ENCODE measurements at places on chromosomes 12 and 14.

DNA sequence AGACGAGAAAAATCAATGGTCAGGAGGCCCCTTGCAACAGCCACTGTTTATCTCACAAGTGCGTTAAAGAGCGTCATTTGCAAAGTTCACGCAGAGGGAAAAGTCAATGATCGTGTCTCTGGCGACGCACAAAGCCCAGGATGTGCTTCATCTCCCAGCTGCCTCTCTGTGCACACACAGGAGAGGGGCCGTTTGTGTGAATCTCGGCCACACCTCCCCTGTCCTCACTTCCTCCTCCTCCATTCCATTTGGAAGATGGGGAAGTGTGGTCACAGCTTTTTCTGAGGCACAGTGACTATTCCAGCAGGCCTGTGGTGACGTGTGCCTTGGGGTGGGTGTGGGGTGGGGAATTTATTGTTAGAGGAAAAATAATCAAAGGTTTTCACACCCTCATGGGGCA is 90.4 kb downstream of the RBM19 start:
- DNase-seq: no peak

GRCh38 chr14:95511687-95512086 is 4.8 kb downstream of the SYNE3 start:
- no peak for DNase-seq

DNA sequence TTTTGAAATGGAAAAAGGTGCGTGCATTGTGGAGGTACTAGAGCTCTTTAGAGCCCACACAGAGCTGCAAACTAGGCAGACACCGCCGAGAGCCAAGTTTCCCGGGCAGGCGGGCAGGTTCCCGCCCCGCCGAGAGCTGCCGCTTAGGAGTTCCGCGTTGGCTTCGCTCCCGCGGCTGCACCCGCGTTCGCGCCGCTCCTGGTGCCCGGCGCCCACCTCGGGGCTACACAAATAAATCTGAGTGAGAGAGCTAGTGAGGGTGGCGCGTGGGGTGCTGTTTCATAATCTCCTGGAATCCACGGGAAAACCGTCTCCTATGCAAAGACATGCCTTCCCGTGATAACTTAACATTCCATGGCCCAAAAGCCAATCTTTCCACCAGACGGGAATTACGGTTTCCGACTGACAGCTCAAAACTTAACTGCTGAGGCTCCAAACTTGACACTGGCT is 645 bp downstream of the KITLG start:
- peak; percentile 55 for DNase-seq

GRCh38 chr12:89782807-89783206 is 74.2 kb upstream of the ATP2B1 start:
- no peak for DNase-seq

- DNase-seq: no peak
Measured at GRCh38 chr14:59507752-59508103, 23.4 kb downstream of the JKAMP start.

GRCh38 chr12:121610239-121611149 is 15.8 kb upstream of the ORAI1 start:
- DNase-seq: no peak

DNA sequence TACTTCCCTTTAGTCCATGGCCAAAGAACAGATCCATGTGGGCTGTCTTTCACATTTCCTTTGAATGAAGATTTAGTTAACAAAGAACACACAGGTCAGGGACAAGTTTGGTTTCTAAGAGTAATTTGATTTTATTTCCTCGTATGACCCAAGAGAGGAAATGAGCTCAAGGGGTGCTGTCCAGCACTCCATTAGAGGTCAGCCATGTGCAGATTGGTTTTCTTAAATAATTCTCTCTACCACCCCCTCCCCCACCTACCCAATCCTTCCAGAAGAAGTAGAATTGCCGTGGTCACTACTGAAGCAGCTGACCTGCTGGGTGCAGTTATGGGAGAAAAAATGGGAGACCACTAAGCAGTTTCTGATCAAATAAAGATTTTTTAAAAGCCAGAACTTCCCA is 13.9 kb upstream of the OAS1 start:
- no peak for DNase-seq

GRCh38 chr12:12682284-12682683 is 13.7 kb downstream of the GPR19 start:
- no peak for DNase-seq

GRCh38 chr12:25715102-25715501 is 162.0 kb upstream of the LMNTD1 start:
- DNase-seq: no peak

GRCh38 chr12:78612190-78612589 is 252.4 kb upstream of the SYT1 start:
- DNase-seq: no peak

DNA sequence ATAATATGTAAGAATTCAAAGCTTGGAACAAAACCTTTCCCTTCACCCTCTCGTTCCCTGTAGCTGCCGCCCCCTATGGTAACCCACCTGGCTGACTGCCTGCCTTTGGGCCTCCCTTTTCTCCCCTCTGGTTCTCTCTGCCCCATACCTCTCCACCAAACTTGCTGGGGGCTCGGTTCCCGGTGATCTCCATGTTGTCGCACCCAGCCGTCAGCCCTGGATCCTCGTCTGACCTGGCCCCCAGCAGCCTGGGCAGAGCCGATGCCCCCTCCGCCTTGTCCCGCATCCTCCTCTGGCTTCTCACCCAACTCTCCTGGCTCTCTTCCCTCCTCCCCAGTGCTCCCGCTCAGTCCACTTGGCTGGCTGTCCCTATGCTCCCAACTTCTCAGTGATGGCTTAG is 4.5 kb downstream of the CYP46A1 start:
- no peak for DNase-seq

DNA sequence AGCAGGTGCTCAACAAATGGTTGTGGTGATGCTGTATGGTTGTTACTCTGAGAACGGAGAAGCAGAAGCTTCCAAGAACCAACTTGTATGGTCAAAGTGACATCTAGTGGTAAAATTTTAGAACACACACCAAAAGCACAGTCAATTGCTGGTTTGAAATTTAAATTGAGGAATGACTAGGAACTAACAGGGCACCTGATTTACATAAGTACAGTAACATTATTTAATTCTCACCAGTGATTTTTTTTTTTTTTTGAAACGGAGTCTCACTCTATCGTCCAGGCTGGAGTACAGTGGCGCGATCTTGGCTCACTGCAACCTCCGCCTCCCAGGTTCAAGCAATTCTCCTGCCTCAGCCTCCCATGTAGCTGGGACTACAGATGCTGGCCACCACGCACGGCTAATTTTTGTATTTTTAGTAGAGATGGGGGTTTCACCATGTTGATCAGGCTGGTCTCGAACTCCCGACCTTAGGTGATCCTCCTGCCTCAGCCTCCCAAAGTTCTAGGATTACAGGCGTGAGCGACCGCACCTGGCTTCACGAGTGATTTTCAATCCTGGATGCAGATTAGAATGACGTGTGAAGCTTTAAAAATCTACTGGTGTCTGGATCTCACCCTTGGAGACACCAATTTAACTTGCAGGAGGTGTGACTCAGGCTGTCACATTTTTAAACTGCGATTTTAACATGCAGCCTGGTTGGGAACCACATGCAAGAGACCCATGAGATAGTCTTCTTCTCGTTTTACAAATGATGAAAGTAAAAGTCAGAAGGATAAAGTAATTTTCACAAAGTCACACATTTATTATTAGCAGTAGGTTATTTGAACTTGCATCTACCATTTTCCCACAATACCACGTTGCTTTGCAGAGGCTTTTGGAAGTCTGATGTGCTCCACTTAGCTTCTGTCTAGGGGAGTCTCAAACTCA is 14.1 kb upstream of the NUMB start:
- DNase-seq: peak; percentile 84

DNA sequence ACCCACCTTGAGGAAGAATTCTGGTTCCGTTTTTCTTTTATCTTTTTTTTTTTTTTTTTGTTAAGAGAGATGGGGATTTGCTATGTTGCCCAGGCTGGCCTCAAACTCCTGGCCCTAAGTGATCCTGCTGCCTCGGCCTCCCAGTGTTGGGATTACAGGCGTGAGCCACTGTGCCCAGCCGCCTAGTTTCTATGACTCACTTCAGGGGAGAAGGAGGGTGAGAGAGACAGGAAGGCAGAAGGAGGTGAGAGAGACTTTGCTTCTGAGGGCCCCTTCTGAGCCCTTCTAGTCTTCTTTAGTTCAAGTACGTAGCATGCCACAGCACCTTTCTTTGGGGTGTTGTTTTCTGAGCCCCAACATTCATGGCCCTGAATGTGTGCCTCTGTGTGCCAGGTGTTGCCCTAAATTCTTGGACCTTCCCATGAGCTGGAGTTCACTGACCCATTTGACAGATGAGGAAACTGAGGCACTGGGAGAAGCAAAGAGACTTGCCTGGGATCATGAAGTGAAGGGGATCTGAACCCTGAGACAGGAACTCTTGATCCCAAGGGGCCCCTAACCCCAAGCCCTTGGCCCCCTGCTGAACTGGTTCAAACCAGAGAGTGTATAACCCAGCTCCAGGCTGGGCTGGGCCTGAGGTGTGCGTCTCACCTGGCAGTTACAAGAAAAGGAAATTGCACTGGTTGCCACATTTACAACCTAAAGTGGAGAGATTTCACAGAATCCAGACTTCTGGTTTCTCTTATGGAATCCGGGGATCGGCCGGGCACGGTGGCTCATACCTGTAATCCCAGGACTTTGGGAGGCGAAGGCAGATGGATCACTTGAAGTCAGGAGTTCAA is 20.8 kb downstream of the SH2B3 start:
- DNase-seq: no peak

DNA sequence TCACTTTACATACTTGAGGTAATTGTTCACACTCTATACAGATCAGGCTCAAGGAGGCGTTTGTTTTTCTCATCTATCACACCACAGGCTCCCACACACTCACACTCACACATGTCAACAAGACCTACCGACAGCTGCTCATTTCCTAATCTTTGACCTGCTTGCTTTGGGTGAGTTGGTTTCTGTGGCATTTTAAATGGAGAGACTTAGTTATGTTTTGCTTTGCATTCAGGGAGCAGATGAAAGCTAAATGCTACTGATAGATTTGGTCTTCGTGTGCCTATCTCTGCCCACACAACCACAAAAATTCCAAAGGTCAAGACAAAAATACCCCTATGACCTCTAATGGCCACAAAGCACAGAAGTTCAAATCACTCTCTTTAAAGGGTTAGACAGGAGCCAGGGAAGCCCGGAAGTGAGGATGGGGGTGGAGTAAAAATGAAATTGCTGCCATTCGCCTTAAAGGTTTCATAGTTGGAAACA is 203.5 kb upstream of the G2E3 start:
- DNase-seq: no peak

GRCh38 chr12:10339053-10339840 is 31.6 kb downstream of the KLRD1 start:
- DNase-seq: no peak

DNA sequence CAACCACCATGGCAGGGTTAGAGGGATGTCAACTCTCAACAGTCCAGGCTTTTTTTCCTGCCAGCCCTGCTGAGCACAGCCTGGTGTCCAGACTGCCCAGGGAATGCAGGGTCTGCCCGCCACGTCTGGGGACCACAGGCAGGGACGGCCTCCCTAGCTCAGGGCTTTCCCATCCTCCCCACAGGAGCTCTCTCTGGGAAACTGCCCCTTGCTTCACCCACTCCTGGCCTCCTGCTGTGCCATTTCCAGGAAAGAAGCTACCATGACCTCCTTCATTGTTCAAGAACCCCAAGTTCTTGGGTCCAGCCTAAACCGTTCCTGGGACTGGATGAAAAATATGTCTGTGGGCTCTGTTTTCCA is 4.8 kb downstream of the SCNN1A start:
- DNase-seq: no peak

DNA sequence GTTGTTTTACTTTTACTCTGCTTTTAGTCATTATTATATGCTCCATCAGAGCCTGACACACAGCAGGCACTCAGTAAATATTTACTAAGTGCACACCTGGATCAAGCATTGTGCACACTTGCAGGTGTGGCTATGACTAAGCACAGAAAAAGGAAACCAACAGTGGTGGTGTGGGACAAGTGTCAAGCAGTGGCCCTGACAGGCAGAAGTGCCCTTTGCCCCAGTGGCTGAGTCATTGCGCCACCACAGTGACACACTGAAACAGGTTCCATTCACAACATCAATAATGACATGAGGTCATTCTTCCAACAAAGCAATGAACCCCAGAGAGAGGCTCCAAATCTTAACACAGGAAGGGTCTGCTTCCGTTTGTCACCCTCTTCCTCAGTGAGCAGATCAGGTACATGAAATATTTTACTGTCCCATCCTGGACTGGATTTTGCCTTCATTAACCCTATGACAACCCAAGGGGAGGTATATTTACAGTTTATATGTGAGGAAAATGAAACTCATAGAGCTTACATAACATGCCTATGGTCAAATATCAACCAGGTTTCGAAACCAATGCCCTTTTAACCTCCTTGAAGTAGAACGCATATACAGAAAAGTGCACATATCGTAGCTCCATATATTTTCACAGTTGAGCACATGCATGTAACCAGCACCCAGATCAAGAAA is 82.6 kb upstream of the GTF2A1 start:
- peak; percentile 28 for DNase-seq

DNA sequence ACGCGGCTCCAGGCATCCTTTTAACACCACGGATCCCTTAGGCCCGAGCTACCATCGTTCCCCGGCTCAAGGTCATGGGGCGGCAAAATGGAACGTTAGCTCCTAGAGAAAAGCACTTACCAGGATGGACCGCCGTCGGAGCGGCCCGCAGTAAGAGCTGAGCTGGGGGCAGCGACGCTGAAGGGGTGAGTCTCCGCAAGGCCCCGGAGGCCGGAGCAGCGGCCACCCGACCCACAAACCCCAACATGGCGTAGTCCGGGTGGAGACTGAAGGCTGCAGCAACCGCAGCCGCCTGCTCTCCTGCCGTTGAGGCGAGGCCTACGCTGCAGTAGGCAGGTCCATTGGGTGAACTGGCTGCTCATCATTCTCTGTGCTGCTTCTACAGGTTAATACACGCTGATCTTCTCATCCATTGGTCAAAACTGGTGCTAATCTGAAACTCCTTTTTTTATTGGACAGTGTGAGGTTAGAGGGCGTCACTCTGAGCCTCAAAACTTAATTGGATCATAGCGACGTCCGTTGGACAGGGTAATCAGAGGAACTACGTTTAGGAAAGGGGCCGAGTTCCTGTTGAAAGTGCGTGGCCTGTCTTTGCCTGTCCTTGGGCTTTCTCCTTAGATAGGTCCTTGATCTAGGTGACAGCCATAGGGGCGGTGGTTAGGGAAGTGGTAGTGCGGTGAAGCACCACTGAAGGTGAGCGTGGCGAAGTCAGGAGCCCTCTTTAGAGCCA is at the start of gene ATP5F1B:
Gene ATP5F1B (minus strand): TSS at position 268 of the 730 bp plus-strand sequence. CDS start 21 bp downstream, at position 247.
- DNase-seq: peak; percentile 97

GRCh38 chr14:101838476-101838875 is 77.0 kb downstream of the PPP2R5C start:
- DNase-seq: no peak

DNA sequence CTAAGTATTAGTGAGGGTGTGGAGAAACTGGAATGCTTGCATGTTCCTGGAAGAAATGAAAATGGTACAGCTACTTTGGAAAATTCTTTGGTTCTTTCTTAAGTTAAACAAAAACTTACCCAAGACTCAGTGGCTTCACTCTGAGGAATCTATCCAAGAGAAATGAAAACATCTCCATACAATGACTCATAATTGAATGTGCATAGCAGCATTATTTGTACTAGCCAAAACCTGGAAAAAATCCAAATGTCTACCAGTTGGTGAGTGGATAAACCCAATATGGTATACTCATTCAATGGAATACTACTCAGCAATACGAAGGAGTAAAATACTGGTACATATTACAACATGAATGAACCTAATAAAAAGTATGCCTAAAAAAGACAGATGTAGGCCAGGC is 18.0 kb upstream of the CRACR2A start:
- no peak for DNase-seq

All from NCI-H1105 treated with DMSO at 0.1 percent for 48 hours (cell line).